T-cell (primary cell): ENCODE measurements at places on chromosomes 16 and 17. TPM values are rescaled to one million over a fixed set of nuclear protein-coding genes. Genes with fewer than 3 reads are reported as not detected.

DNA sequence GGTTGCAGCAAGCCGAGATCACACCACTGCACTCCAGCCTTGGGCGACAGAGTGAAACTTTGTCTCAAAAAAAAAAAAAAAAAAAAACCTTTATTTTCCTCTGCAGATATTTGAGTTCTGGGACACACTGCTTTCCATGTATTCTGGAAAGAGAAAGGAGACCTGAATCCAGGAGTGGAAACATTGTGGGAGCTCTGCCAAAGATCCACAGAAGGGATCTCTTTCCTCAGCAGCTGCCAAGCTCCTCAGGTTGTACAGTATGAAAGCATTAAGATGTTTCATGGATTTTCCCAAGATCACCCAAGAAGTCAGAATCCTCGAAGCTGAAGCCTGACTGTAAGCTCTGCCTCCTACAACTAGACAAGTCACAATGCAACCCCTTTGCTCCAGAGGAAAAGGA, 13.5 kb downstream of the NPRL3 start:
- H3K4me1 ChIP-seq: peaks cover 6% of the 10 kb centered on the region
- peak overlapping the region; percentile 82 for H3K27ac ChIP-seq
- H3K36me3 ChIP-seq: peaks cover 7% of the 10 kb centered on the region
- no peaks in the 10 kb centered on the region for H3K27me3 ChIP-seq
- no peak for DNase-seq
- H3K4me3 ChIP-seq: no peak overlapping the region

GRCh38 chr17:20089756-20090547, 80.8 kb downstream of the SPECC1 start:
- H3K4me1 ChIP-seq: no peaks in the 10 kb centered on the region
- H3K36me3 ChIP-seq: no peaks in the 10 kb centered on the region
- DNase-seq: no peak
- H3K4me3 ChIP-seq: no peak overlapping the region

GRCh38 chr16:63385714-63386432, 1349.6 kb upstream of the CDH8 start:
- H3K27ac ChIP-seq: no peak overlapping the region
- no peak for DNase-seq
- no peak overlapping the region for H3K4me3 ChIP-seq
- no peaks in the 10 kb centered on the region for H3K4me1 ChIP-seq

Gene CRYBA1
- not detected for total RNA-seq

Gene ARHGAP23
- 0.88 TPM for total RNA-seq

DNA sequence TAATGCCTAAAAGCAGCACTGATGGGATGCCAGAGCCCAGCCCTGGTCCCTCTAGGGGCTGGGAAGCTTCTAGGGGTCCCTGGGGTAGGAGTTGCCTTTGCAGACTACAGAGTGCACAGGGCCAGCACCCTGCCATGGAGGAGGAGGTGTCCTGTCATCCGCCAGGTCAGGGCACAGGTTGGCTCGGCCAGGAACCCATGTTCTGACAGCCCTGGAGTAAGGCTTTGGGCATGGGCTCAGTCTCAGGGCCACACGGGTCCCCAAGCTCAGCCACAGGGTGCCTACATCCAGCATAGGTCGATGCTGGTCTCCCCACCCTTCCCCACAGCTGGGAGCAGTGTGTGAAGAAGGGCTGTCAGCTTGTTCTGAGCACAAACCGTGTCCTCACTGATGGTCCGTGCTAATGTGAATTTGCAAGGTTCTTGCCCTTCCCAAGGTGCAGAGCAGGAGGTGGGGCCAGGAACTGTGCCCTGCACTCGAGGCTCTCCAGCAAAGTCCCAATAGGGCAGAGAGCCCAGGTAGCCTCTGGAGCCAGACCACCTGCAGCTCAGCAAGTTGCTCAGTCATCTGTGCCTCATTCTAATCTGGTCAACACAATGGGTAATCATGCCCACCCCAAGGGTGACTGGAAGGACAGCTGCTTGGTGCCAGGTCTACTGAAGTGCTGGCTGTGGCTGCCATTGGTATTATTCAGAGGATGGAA, 72.8 kb downstream of the AMFR start:
- peaks cover 13% of the 10 kb centered on the region for H3K4me1 ChIP-seq
- no peak overlapping the region for H3K27ac ChIP-seq
- DNase-seq: no peak
- peaks cover 5% of the 10 kb centered on the region for H3K27me3 ChIP-seq

DNA sequence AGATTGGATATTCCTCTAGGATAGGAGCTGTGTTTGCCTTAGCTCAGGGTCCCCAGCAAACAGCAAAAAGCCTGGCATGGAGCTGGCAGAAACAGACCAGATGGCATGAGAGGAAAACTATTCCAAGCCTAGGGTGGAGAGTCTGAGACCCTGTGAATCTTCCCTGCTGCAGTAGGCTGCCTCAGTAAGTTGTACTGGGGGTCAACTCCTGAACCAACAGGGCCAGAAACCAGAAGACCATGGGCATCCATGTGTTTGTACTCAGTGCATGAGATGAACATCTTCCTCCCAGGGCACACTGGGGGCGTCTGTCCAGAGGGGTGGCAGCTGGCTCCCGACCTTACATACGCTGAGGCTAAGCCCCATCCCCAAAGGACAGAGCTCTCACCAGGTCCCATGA, 214.4 kb downstream of the C16orf78 start:
- no peak overlapping the region for H3K27ac ChIP-seq
- no peaks in the 10 kb centered on the region for H3K36me3 ChIP-seq
- H3K4me3 ChIP-seq: no peak overlapping the region
- peaks cover 13% of the 10 kb centered on the region for H3K27me3 ChIP-seq

Gene EFCAB13
- total RNA-seq: 15.2 TPM

Gene SLC16A11
- 1.9 TPM for total RNA-seq

Gene TNFRSF13B
- 7.2 TPM for total RNA-seq

Gene SOST
- not detected for total RNA-seq

DNA sequence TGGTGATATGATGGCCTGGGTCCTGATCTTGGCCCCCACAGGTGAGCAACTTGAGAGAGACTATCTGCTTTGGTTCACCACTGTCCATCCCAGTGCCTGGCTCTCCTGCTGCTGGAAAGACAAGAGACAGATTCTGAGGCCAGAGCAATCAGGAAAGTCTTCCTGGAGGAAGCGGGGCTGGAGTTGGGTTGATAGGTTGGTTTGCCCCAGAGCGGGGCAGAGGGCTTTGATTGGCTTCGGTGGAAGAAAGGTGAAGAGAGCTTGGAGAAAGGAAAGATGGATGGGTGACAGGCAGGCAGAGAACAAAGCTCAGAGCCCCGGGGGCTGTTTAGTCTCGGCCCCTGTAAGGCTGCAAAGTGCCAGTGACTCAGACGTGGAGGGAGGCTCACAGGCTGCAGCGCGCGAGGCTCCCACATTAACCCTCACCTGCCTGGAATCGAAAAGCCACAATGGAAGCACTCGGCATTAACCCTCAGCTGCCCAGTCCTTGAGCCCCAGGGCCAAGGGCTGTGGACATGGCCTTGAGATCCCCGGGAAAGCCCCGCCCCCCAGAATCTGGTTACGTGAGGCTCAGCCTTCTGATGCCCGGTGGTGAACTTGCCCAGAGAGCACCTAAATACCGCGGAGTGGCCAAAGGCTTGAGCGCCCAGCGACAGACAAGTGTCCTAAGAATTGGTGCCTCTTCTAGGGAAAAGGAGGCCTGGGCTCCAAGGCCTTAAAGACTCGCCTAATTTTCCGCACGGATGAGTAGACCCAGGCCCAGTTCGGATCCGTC, 996 bp upstream of the CPNE2 start:
- no peak for DNase-seq
- no peak overlapping the region for H3K27ac ChIP-seq
- H3K27me3 ChIP-seq: no peaks in the 10 kb centered on the region

Gene SLC5A10
- 0.09 TPM for total RNA-seq

DNA sequence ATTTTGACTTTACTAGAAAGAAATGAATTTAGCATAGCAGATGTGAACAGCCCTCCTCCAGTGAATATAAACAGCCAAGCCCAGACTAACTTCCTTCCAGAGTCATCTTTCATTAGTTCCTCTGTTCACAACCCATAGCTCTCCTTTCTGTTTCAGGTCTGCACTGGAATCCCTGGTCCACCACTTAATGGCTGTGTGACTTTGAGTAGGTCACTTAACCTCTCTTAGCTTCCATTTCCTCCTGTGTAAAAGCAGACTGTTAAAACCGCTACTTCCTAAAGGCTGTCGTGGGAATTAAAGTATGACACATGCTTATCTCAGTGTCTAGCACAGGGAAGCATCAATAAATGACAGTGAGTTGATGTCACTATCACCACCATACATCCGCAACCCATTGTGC, 7.5 kb downstream of the SLC6A4 start:
- H3K27ac ChIP-seq: no peak overlapping the region
- H3K27me3 ChIP-seq: no peaks in the 10 kb centered on the region
- H3K4me3 ChIP-seq: no peak overlapping the region
- H3K36me3 ChIP-seq: no peaks in the 10 kb centered on the region
- H3K4me1 ChIP-seq: no peaks in the 10 kb centered on the region
- DNase-seq: no peak

- H3K4me1 ChIP-seq: no peaks in the 10 kb centered on the region
- no peak overlapping the region for H3K4me3 ChIP-seq
- H3K36me3 ChIP-seq: no peaks in the 10 kb centered on the region
- DNase-seq: no peak
Measured at GRCh38 chr17:61007980-61008379, 330.3 kb downstream of the BCAS3 start.

- no peak overlapping the region for H3K27ac ChIP-seq
- no peak overlapping the region for H3K4me3 ChIP-seq
- H3K4me1 ChIP-seq: peaks cover 11% of the 10 kb centered on the region
- no peak for DNase-seq
- no peaks in the 10 kb centered on the region for H3K36me3 ChIP-seq
- H3K27me3 ChIP-seq: no peaks in the 10 kb centered on the region
Measured at GRCh38 chr16:1354815-1355540, 3.2 kb downstream of the GNPTG start.

Gene NHLRC4
- 3.6 TPM for total RNA-seq

DNA sequence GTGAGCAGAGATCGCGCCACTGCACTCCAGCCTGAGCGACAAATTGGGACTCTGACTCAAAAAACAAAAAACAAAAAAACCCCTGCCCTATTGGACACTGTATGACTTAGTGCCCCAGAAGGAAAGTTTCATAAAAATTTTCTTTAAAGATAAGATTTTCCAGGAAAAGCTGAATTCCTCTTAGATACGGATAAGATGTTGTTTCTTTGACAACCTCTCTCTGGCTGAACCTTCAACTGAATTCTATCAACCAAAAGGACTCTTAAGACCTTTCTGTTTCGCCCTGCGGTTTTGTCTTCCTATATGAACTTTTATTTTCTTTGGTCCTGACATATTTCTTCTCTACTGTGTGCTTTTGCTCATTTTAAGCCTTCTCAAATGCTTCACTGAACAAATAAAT, 35.8 kb downstream of the CPPED1 start:
- H3K27me3 ChIP-seq: no peaks in the 10 kb centered on the region
- no peak for DNase-seq
- H3K27ac ChIP-seq: no peak overlapping the region
- no peak overlapping the region for H3K4me3 ChIP-seq
- H3K4me1 ChIP-seq: no peaks in the 10 kb centered on the region
